T-helper 1 cell (primary cell): ENCODE measurements at places on chromosomes 2 and 18.
A peak's percentile ranks its signal among the peaks of the same experiment; 100 is the strongest.

GRCh38 chr2:196248467-196249094, 77.2 kb upstream of the STK17B start:
- DNase-seq = no peak

DNA sequence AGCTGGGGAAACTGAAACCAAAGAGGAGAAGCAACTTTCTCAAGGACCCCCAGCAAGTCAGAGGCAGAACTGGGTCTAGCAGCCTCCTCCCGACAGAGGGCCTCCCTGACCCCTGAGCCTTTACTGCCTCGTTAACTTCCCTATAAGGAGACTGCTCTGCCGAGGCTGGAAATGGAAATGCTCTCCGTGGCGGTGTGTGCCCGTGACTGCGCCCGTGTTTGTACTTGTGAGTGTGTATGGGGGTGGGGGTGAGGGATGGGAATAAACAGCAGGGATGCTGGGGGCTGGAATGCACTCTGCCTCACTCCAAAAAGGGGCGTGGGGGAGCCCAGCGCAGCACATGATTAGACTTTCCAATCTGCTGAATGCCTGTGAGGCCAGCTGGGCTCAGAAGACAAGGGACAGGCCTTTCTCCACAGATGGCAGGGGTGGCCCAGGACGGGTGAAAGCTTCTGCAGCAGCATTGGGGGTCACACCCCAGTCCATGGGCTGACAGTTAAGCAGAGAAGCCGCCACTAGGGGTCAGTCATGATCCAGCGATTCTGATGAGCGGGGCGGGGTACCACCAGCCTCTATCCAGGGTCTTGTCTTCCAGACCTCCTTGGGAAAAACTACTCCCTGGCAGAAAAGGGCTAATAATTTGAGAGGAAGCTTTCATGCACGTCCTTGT, 26.8 kb downstream of the MPHOSPH10 start:
- peak; percentile 15 for DNase-seq

- peak; percentile 19 for DNase-seq
These were observed 38.3 kb downstream of the PAPOLG start for GRCh38 chr2:60794271-60794863.

DNA sequence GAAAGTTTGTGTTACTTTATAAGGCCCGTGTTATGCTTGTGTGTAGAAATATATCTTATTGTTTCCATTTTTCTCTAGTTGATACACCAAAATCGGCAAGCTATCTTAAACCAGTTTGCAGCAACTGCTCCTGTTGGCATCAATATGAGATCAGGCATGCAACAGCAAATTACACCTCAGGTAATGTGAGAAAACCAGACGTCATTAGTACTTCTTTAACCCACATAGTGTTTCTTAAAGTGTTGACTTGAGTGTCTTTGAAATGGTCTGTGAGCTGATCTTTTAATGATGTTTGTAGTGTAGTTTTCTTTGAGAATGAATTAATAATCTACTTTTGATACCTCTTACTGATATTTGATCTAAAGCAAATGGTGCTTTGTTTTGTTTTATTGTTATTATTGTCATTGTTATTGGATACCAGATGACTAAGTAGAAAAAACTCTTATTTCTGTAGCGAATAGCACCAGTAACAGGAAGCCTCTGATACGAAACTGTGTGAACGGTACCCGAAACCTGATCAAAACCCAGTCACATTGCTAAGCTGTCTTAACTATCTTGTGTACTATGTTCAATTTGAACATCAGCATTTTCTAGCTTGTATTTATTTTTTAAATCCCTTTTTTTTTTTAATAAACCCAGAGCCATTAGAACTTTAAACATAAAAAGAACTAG, 53.7 kb downstream of the PTRHD1 start:
- no peak for DNase-seq

- no peak for DNase-seq
These were observed 90.3 kb upstream of the MAP3K20 start for GRCh38 chr2:172985139-172985892.

DNA sequence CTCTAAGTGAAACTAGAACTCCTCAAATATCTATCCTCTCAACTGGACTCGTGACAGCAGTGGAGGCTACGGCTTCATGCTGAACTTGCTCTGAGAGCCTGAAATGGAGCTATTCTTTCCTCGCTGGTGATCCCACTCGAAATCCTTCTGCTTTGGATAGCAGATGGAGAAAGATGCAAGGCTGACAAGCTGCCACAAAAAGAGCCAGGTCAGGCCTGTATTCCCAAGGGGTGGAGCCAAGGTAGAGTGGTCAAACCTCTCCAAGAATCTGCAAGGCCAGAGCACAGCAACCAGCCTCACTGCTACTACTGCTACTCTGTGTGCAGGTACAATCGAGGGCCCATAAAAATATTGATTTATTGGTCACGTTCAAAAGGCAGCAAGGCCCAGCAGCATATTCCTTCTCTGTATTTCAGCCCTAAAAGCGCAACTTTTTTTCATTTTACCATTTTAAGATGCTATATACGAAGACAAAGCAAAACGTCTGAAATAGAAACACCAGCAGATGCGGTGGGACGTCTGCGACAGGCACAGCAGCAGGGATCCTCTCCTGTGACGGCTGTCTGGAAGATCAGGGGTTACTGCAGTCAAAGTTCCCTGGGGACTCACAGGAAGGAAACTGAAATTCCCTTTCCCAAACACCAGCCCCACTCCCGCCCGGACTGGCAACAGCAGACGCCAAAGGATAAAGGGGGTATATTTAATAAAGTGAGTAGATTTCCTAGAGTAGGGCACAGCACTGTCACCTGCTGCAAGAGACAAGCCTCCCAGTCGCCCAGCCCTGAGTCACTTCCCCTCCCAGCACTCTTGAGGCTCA, 2.4 kb downstream of the SPRED2 start:
- no peak for DNase-seq

- no peak for DNase-seq
These were observed 75.0 kb upstream of the RBM44 start for GRCh38 chr2:237723602-237724001.

DNA sequence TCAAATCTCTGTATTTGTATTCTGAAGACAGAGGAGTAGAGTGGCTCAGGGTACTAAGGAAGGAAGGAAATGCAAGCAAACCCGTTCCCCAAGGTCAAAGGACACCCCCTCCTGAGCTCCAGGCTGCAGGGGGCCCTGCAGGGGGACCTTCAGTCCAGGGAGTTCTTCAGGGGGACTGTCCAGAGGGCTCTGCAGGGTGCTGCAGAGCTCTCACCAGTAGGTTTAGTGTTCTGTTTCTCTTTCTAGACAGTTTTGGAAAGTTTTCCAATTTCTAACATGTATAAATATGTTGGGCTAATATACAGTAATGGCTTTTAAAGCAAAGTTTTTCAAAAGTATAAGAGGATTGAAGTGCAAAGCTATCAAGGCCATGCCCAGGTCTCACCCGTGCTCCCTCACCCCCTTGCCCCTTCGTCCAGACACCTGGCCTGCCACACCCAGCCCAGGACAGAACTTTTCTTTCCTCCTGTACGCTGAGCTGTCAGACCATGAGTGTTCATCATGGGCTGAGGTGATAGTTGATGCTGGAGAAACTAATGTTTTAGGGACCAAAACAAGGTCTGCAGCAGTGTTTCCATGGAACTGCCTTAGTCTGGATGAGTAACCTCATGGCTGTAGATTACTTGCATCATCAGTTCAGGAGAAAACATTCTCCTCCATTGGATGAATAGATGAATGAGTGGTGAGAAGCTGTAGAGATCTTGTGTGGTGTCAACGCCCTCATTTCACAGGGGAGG, 134.2 kb downstream of the GLI2 start:
- DNase-seq = no peak

GRCh38 chr2:107008843-107009242, 122.9 kb upstream of the ST6GAL2 start:
- DNase-seq = no peak

- DNase-seq = no peak
These were observed 374.7 kb downstream of the TNS1 start for GRCh38 chr2:217628061-217628460.

DNA sequence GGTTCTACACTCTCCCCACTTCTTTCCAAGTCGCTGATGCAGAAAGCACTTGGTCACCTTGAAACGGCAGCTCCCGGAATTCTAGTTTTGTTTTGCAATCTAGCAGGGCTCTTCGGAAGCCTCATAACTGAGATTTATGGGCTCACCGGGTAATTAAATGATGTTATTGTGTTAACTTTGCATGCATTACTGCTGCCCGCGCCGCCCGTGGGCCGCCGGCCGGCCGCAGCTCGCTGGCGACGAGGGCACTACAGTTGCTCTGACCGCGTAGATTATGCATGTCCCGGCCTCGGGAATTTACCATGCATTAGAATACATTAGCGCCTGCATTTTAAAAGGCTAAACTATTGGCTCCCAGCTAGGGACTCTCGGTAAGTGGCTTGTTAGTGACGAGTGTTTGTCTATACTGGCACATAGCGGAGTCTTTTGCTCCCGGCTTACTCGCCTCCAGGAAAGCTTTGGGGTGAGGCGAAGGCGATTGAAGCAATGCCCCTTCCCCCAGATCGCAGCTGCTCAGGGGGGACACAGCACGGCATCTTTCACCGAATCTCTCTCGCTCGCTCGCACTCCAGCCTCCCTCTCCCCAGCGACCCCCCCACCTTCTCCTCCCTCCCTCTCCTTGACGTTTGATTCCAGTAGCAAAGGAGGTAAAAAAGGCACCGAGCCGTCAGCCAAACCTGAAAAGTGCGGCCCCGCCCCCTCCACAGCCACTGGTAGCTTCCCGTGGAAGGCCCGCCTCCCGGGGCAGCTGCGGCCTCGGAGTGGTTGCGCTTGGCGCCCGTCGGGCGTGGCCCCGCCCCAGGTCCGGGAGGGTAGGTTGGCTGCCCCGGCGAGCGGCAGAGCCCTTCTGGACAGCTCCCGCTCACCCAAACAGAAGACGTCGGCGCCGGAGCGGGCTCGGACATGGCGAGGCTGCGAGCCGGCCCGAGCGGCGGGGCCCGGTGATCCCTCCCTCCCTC, at the start of gene ONECUT2:
ONECUT2 (plus strand) TSS at position 839 of the 959 bp plus-strand sequence. CDS start 343 bp downstream, outside the sequence.
- peak; percentile 30 for DNase-seq

- DNase-seq = no peak
These were observed 121.4 kb upstream of the CCDC195 start for GRCh38 chr2:224837558-224837957.

GRCh38 chr2:120791962-120792297, 56.3 kb downstream of the GLI2 start:
- no peak for DNase-seq

DNA sequence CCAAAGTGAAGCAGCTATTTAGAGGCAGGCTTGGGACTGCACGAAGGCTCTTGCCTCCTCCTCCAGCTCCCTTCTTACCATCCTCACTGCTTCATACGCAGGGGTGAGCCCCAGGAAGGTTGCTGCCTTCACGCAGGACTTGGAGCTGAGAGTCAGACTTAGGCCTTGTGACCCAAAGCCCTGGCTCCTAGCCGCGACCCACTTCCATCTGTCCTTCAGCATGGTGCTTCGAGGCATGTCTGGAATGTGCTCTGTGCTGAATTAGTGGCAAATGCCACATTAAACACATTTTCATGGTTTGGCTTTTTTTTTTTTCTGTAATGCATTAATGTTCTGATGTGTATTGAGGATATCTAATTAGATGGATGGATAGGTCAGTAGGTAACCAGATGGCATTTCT, 37.5 kb downstream of the ITGB1BP1 start:
- DNase-seq = no peak

GRCh38 chr2:48527226-48527885, 2.6 kb upstream of the STON1 start:
- no peak for DNase-seq

GRCh38 chr2:189024901-189025618, 50.9 kb downstream of the COL3A1 start:
- no peak for DNase-seq

GRCh38 chr2:217798191-217798590, 204.6 kb downstream of the TNS1 start:
- DNase-seq = no peak

DNA sequence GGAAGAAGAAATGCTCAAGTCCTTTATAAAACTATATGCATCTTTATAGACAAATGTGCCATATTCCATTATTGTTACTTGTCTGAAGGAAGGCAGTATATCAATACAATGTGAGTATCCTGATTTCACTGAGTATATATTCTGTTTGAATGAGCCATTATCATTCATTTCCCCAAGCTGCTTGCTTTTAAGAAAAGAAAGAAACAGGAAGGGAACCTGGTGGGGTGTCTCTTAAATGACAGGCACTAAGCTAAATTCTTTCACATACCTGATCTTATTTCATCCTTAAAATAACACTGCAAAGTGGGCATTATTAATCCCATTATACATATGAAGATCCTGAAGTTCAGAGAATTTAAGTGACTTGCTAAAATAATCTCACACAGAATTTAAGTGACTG, 307.9 kb downstream of the SLC8A1 start:
- no peak for DNase-seq

DNA sequence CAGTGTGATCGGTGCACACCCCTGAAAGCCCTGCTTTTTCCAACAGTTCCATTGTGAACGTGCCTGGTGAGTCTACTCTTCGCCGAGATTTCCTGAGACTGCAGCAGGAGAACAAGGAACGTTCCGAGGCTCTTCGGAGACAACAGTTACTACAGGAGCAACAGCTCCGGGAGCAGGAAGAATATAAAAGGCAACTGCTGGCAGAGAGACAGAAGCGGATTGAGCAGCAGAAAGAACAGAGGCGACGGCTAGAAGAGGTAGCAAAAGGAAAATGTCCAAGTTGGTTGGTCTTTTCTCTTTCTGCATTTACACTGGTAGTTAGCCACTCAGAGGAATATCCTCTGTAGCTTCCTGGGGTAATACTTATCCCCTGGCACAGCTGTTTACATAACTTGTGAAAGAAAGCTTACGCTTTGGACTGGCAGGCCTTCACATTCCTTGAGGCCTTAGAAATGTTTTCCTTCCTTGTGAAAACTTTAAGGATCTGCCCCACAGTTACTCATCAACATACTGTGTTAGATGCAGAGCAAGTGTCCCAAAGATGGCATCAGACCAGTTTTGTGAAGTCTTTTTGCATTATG, 146.6 kb downstream of the MAP4K4 start:
- DNase-seq = no peak

DNA sequence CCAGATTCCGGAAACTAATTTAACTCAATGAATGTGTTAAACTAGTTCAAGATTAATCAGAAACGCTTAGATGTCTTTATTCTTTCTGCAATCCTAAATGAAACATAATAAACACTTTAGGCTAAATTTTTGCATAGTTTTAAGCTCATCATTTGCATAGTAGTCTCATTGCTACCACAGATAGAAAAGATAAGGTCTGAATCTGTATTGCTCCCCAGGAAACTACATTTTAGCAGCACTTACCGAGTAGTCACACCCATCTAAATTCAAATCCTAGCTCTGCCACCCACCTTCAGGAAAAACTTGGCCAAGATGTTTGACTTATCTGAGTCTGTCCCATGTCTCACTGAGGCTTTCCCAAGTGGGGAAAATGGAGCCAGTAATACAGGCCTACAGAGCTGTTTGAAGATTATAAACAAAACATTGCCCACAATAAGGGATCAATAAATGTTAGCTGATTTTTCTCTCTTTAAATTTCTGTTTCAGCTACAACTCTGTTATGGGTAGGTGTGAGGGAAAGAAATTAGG, 87.0 kb downstream of the GALNT3 start:
- DNase-seq = no peak

GRCh38 chr18:13420969-13421686, 202.6 kb downstream of the LDLRAD4 start:
- no peak for DNase-seq

DNA sequence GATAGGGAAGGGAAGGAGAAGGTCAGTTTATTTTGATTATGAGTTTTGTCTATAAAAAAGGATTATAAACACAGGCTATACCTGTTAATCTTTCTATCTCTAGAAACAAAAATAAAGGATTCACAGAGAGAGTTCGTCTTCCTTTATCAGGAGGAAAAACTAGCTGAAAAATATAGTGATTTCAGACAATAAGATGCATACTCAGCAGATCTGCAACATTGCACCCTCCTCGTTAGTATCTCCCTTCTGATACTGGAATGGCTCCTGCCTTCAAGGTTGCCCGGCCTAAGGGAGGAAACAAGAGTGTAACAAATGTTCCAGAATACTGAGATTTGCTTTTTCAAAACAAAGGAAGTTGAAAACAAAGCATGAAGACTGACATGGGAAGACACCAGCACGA, 48.7 kb upstream of the LRATD1 start:
- DNase-seq = no peak
